ENCODE measurements at places on chromosomes 13 and 19. TPM values are rescaled to one million over a fixed set of nuclear protein-coding genes. Genes with fewer than 3 reads are reported as not detected.

The ADM5 gene
- 1.00 TPM for polyA plus RNA-seq

The SIGLEC6 gene
- polyA plus RNA-seq = not detected

The CLEC17A gene
- not detected for polyA plus RNA-seq

The ZNF284 gene
- polyA plus RNA-seq = 0.15 TPM
